Right kidney (tissue), 9 donors: ENCODE measurements at places on chromosomes 2 and 18.

DNA sequence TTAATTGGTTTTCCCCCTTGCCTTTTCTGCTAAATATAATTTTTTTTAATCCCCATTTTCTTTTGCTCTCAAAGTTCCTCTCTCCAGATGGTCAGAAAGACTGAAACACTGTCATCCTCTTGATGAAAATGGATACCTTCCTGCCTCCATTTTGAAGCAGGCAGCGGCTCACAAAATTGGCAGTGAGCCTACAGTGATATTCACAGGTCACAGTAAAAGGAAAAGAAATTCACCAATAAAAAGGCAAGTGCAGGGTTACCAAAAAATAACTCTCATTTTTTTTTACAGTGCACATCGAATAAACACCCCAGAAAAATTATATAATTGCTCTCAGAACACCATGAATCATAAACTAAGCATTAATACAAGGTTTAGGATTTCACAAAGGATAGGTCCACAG lies 307.5 kb downstream of the TCF4 start:
- DNase-seq = no peak

DNA sequence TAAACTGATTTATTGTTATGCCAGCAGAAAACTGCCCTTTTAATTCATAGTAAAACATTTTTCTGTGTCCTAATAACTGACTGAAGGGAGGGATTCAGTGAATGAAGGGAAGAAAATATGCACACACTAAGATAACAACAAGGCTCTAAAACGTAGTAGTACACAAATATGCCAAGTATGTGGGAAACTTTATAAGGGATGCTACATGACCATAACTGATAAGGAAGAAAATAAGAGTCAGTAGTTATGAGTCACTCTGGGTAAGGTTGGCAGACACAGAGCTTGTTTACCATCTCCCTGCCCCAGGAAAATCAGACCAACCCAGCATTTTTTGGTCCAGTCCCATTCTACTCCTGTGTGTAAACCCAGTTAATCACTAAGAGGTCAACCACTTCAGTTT lies 124.2 kb downstream of the RPRM start:
- no peak for DNase-seq

- DNase-seq = no peak
Measured at GRCh38 chr2:75007819-75008218, 49.4 kb downstream of the POLE4 start.

DNA sequence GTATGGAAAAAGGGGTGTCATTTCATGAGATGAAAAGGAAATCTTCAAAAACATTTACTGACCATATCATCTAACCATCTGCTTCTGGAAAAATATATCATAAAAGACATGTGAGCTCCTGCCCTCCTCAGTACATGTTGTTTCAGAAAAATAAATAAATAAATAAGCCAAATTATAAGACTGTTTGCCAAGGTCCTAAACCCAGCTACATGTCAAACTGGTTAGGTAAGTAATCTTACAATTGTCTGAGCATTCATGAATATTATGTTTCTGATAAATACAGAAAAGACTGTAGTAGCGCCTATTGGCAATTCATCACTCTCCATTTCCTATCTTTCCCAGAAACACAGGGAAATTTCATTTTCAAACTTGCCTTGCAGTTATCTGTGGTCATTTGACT lies 138.9 kb upstream of the SETBP1 start:
- no peak for DNase-seq

GRCh38 chr2:23207871-23208270 lies 177.1 kb upstream of the KLHL29 start:
- DNase-seq = no peak

- DNase-seq = no peak
Measured at GRCh38 chr18:75016025-75016717, 192.8 kb downstream of the PTGR3 start.

- no peak for DNase-seq
Measured at GRCh38 chr2:38523728-38524437, 78.8 kb downstream of the HNRNPLL start.

- peak; percentile 31 for DNase-seq
Measured at GRCh38 chr2:42021464-42021863, 26.4 kb upstream of the PKDCC start.

DNA sequence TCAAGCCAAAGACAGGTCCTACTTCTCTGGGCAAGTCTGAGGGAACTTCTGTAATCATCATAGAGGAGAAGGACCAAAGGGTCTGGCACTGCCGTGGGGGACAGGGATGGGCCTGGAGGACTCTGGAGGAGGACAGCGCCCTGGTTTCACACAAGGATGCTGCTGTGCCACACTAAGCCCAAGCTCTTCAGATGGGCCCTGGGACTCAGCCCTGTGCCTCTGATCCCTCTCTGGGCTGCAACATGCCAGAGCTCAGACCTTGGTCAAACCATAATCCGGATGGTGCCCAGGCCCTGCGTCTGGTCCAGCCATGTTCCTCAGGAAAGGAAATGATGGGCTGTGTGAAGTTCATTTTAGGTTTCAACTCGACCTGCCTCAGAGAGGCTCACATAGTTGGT lies 222.0 kb upstream of the COPS8 start:
- DNase-seq = no peak

- no peak for DNase-seq
Measured at GRCh38 chr2:181697571-181697970, 17.3 kb upstream of the NEUROD1 start.

DNA sequence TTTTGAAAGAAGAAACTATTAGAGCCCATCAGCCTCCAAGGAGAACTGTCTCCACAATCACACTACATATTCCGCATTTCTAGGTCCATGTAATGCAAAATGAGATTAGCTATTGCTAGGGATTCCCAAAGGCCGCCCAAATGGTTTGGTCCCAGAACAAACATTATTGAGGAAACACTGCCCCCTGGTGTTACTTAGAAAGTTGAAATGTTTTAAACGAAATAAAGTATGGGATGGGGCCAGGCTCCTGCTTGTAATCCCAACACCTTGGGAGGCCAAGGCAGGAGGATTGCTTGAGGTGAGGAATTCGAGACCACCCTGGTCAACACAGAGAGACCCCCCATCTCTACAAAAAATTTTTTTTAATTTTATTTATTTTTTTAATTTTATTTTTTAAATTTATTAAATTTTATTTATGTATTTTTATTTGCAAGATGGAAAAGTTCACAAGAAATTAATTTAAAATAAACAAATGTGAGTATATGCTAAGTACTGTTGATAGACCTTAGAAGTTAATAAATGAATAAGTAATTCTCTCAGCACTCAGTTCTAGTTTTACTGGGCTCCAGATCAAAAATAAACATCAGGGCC lies 5.5 kb downstream of the NHEJ1 start:
- no peak for DNase-seq

DNA sequence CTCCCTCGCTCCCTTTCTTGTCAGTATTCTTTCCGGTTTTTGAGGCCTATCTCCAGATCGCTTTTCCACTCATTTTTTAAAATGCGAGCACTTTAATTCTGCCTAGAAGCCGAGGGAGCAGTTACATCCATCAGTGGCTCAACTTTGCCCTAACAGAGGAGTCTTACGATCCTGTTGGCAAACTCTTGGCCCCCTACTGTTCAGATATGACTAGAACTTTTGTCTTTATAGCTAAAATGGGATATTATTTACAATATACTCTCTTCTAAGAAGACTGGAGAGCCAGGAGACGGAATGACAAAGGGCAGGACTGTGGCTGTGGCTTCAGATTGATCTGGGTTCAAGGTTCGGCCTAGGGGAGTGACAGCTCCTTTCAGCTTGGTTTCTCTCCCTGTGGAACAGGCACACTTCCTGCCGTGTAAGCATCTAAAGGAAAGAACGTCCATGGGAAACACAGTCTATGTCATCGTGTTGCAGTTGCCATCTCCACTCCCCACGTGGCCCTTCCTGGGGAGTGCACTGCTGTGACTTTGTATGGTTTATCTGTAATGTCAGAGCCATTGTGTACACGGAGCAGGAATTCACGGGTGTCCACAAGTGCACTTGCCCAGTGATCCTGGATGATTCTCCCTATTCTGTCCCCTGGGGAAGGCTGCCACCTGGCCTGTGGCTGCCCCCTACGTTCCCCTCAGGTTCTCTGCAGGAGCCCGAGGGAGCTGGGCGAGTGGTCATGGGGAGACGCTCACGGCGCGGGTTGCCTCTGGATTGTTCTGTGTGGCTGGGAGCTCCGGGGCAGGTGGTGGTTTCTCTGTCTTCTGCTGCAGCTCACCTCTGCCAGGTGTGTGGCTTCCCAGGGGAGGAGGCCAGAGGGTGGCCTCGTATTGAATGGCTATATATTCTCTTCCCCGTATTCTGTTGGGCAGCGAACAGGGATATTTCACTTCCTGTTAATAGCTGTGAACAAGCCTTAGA lies 222.0 kb downstream of the LDLRAD4 start:
- DNase-seq = no peak

DNA sequence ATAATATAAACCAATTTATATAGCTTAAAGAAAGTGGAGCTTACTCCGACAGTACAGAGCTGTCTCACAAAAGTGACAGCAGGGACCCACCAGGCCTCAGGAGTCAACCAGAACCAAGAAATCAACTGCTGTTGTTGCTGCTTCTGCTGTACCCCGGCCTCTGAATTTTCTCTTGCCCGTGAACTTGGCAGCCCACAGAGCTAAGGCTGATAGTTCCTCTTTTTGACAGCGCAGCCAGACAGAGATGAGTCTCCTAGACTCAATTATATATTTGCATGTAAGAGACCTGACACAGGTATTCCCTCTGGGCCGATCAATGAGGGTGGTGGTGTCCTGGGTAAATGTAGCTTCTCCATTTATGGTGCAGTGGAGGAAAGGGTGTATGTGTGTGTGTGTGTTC lies 109.4 kb downstream of the KCTD1 start:
- DNase-seq = no peak

- DNase-seq = no peak
Measured at GRCh38 chr2:40284797-40285196, 167.1 kb downstream of the SLC8A1 start.

- DNase-seq = no peak
Measured at GRCh38 chr2:105777031-105777482, 32.3 kb downstream of the NCK2 start.

GRCh38 chr2:206443735-206444527 lies 599 bp downstream of the ADAM23 start:
- DNase-seq = peak; percentile 75

DNA sequence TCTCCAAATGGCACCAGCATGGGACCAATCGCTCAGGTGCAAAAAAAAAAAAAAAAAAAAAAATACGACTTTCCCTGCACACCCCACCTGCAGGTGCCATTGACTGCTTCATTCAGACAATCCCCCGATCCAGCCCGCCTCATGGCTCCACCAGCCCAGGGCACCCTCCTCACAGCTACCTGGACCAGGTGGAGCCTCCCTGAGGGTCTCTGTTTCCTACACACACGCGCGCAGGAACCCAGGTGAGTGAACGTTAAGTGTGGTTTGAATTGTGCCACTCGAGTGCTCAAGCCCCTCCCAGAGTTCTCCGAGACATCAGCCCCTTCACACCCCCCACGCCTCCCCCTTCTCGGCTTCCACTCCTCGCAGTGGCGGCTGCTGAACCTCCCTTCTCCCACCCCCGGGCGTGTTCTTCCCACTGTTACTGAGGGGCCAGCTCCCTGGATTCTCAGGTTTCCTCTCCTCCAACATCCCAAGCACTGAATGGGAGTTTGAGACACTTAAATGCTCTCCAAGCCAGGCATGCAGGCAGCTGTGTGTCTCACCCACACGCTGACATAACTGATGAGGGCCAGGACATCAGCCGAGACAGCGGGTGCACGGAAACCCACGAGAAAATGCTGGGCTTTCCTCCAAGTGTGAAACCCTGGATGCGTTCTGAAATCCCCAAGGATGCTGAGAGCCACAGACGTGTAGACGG lies 88.8 kb upstream of the SNTG2 start:
- DNase-seq = peak; percentile 24

GRCh38 chr18:62224229-62224628 lies 37.2 kb downstream of the RELCH start:
- no peak for DNase-seq

GRCh38 chr2:226307487-226308322 lies 491.9 kb downstream of the IRS1 start:
- no peak for DNase-seq

DNA sequence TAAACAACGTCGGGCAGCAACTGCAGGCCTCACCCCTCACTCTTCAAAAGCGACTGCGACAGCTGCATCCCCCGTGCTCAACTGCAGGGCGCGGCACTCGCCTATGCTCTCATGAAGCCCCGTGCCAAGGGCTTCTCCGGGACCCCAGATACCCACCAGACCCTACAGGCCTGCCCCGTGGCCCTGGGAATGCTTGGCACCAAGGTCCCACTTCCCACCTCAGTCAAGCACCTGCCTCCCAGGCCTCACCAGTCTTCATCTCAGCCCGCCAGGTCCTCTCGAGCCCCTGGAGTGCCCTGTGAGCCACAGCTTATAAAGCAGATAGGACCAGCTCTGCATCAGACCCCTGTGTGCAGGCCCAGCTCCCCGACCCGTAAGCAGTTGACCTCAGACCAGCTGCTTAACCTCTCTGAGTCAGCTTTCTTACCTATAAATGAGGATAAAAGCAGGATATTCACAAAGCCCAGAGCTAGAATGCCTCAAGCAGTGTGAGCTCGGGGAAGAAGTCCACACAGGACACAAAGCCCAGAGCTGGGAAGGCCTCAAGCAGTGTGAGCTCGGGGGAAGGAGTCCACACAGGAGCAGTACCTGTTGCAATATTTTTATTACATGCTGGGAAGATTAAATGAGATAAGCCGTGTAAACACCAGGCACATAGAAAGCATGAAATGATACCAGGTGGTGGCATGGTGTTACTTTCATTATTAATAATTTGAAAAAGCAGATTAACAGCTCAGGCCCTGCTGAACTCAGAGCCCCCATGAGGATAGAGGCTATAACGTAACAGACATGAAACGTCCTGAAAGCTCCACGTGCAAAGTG lies 96.9 kb downstream of the HDAC4 start:
- no peak for DNase-seq

DNA sequence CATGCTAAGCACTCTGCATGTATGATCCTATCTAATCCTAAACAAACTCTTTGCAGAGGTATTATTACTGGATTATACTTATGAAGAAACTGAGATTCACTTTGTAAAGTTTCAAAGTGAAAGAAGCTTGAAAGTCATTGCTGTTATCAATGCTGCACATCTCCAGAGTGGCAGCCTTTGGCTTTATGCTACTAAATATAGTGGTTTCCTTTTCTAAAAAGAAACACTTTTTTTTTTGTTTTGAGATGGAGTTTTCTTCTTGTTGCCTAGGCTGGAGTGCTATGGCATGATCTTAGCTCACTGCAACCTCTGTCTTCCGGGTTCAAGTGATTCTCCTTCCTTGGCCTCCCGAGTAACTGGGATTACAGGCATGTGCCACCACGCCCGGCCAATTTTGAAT lies 114.9 kb upstream of the RAB27B start:
- DNase-seq = no peak

- no peak for DNase-seq
Measured at GRCh38 chr2:143482316-143482715, 353.1 kb downstream of the ARHGAP15 start.

- no peak for DNase-seq
Measured at GRCh38 chr2:228630786-228631185, 449.3 kb upstream of the SPHKAP start.

DNA sequence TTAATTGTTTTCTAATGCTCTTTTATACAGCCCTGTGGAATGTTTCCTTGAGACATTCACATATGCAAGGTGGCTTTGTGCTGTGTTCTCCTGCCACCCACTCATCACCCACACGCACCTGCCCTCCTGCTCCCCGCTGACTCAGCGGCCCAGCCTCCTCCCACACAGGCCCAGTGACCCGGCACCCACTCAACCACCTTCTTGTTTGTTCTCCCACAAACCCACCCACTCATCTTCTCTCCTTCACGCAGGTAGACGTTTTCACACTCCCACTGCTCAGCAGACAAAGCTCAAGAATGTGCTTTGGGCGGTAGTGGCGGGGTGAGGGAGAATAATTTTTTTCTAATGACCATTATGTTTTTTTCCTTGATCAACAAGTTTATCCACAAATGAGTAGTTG lies 28.6 kb upstream of the NEMP2 start:
- DNase-seq = no peak
